ENCODE measurements at places on chromosomes 13 and 19.

DNA sequence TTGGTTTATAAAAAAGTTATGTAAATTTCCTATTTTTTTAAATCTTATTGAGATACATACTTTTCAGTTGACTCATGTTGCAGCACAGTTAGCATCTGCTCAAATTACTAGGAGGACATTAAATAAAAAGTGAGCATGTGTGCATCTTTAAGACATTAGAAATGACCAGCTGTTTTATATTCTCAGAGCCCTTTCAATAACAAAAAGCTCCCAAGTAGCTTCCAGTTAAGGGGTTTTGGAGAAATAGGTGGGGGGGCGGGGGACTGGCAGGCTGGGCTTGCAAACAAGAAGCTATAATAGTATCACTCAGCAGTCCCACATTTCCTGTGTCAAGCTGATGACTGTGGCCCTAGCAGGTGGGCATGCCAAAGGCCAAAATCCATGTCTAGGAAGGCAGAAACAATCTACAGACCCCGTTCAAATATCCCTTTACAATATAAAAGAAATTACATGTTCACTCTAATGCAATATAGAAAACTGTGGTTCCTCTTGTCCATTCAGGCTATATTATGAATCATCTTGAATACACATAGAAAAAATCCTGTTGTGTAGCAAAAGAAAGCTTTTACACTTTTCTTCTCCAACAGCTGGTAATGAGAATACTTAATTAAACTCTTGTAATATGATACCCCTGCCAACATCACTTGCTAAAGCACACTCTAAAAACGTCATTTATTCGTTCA lies 1713.2 kb upstream of the SLC10A2 start:
- DNase-seq, result no peak

DNA sequence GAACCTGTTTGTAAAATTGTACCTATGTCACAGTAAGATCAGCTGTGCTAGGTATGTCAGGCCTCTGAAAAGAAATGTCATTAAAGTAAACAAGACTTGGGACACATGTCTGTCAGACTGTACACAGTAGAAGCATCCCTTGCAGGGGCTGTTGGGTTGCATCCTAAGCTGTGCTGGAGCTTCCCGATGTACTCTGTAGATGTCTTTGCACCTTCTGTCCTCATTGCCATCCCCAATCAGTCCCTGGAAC lies 48.7 kb upstream of the GPR183 start:
- DNase-seq, result no peak

DNA sequence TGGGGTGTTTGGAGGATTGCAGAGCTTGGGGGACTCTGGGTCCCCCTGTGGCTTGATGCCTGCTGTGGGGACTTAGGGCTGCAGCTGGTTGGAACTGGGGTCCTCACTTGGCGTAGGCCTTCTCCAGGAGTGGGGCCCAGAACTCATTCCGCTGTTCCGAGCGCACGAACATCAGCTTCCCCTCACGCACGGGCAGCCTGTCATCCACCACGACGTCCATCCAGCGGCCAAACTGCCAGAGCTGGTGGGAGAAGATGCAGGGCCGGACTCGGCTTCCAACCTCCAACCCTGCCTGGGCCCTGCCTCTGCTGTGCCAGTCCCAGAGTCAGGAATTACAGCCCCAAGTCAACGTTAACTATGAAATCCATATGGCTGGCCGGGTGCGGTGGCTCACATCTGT lies 2.6 kb downstream of the CAPN12 start:
- no peak for DNase-seq

- DNase-seq, result no peak
Observed at GRCh38 chr19:16589917-16590316, 17.7 kb upstream of the SLC35E1 start.

DNA sequence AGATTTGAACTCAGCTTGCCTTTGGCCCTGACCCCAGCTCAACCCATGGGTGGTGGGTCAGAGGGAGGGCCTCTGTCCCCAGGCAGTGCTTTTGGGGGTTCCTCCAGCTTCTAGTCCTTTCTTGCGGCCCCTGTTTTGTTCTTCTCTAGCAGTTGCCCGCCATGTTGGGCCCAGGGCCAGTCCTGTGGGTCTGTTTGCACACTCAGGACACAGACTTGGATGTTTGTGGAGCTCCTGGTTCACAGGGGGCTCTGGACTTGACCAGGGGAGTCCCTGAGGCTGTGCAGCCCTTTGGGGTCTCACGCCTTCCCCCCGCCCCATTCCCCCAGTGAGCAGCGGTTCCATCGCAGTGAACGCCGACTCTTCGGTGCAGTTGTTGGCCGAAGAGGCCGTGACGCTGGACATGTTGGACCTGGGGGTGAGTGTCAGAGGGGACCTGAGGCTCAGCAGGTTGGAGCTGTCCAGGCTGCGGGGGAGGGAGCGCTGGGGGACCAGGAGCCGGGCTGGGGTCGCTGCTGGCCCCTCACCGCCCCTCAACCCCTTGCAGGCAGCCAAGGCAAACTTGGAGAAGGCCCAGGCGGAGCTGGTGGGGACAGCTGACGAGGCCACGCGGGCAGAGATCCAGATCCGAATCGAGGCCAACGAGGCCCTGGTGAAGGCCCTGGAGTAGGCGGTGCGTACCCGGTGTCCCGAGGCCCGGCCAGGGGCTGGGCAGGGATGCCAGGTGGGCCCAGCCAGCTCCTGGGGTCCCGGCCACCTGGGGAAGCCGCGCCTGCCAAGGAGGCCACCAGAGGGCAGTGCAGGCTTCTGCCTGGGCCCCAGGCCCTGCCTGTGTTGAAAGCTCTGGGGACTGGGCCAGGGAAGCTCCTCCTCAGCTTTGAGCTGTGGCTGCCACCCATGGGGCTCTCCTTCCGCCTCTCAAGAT lies 2.5 kb downstream of the ATP5F1D start:
- DNase-seq, result no peak

- no peak for DNase-seq
Observed at GRCh38 chr19:7895565-7895964, 7.3 kb downstream of the LRRC8E start.

DNA sequence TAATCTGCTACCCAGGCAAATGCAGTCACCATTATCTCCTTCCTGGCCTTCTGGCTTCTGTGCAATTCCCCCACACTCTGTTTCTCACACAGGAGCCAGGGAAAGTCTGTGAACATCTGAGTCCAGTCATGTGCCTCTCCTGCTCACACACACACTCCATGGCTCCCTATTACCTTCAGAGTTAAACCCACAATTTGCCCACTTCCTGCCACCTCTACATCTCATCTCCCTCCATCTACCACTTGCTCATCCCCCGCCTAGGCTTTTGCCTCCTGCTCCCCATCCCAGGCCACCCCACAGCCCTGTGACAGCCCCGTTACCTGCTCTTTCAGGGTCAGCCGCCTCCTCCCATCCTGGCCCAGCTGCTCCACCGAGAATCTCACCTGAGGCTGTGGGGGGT lies 13.5 kb downstream of the IL12RB1 start:
- no peak for DNase-seq

DNA sequence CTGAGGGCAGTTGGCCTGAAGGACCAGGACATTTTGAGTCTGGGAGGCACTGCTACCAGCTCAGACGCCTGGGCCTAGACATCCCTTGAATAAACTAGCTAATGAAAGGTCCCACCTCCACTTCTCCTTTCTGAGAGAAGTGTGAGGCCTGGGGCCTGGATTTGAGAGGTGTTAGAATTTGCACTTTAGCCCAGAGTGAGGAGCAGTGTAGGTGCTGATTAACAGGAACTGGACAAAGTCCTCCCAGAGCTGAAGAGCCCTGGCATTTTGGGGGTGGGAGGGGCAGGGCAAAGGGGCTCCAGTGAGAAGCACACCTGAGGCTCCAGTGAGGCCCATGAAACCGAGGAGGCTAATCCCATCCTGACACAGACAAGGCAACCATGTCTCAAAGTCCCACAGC lies 15.2 kb upstream of the SLC1A5 start:
- no peak for DNase-seq

DNA sequence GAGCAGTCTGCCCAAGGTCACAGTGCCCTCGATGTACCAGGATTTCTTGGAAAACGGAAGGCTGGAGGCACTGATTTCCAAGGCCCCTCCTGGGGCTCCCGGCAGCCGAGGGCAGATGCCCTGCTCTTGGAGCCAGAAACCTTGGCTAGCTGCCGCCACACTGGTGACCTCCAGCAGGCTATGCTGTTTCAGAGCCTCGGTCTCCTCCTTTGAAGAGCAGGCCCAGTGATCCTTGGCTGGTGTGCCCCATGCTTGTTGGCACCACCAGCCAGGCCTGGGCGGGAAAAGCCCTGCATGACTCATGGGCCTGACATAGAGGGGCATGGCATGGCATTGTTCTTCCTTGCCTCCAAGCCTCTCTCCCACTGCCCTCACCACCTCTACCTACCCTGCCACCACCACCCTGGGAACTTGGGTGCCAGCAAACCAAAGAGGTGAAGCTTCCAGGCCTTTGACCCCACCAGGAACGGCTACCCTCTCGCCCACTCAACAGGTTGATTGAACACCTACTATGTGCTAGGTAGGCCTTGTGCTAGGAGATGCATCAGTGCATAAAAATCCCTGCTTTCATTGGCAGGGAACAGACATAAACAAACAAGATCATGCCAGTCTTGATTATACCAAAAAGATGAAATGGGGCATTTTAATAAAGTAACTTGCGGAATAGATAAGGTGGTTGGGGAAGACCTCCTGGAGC lies 1.6 kb upstream of the CLEC11A start:
- no peak for DNase-seq

DNA sequence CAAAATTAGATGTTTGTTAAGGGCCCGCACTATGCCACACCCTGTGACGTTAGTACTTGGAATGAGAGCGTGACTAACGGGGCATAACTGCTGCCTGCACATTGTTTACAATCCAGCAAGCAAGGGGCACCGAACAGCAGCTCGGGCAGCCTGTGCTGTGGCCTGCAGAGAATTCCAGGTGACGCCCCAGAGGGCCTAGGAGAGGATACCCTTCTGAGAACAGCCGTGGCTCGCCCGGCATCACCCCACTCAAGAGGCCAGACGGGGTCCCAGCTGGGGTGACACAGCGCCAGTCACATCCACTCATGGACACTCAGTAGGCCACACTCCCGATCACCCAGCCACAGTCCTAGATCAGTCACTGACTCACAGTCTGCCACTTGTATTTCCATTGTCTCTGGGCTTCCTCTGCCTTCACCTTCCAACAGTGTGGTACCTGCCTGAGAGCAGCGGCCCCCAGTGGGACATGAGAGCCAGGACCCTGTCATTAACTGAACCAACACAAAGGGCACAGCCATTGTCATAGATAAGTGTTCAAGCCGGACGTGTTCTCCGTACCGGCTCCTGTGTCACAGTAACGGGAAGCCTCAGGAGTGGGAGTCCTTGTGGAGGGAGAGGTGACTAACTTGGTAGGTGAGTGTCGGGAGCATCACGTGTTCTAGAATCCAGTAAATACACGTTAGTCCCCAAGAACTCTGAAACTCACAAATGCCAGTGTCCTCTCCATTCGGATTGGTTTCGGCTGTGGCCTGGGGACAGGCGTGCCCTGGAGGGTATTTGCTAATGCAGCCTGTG lies 7.5 kb downstream of the ZNF331 start:
- no peak for DNase-seq

DNA sequence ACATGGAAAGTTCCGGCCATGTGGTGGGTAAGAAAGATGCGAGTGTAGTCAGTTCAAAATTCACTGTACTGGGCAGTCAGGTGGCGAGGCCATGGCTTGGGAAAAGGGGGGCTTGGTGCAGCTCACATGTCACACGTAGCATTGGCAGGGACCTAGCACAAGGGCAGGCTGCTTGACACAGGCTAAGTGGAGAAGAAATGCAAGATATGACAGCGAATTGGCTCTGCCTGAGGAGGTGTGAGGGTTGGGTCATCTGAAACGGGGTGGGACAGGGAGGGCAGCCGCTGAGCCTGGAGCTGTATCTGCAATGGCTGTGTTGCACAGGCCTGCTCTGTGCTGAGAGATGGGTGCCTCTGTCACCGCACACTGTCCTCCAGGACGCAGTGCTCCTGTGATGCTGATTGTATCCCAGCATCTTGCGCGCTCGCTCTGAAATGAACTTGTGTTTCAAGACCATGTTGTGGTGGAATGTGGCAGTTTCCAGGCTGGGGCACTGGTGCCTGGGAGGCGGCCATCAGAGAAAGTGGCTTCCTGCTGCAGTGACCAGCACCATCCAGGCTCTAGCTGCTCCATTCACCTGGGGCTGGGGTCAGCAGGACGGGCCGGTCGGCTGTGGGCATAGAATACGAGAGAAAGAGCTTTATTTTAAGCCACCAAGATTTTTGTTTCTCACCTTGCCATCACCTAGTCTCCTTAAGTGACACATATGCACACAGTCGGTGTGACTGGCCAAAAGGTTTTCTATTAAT lies 70.3 kb downstream of the TEX29 start:
- DNase-seq, result no peak

- no peak for DNase-seq
Observed at GRCh38 chr19:44948237-44948636, 2.4 kb downstream of the APOC2 start.

GRCh38 chr13:31909864-31910551 lies 121.6 kb upstream of the FRY start:
- DNase-seq, result no peak

GRCh38 chr13:39789451-39789850 lies 134.0 kb downstream of the COG6 start:
- no peak for DNase-seq

DNA sequence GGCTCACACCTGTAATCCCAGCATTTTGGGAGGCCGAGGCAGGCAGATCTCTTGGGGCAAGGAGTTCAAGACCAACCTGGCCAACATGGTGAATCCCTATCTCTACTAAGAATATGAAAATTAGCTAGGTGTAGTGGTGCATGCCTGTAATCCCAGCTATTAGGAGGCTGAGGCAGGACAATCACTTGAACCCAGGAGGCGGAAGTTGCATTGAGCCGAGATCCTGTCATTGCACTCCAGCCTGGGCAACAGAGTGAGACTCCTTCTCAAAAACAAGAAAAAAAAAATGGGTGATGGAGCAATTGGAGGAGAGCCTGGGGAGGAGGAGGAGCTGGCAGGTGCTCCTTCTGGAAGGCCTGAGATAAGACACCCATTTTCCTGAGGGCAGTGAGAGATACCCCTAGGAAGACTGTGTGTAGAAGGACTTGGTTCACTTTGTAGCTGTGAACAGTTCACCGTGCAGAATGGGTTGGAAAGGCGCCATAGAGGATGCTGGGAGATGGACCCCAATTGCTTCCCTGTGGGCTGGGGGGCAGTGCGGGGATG lies 8.7 kb upstream of the CARM1 start:
- no peak for DNase-seq

DNA sequence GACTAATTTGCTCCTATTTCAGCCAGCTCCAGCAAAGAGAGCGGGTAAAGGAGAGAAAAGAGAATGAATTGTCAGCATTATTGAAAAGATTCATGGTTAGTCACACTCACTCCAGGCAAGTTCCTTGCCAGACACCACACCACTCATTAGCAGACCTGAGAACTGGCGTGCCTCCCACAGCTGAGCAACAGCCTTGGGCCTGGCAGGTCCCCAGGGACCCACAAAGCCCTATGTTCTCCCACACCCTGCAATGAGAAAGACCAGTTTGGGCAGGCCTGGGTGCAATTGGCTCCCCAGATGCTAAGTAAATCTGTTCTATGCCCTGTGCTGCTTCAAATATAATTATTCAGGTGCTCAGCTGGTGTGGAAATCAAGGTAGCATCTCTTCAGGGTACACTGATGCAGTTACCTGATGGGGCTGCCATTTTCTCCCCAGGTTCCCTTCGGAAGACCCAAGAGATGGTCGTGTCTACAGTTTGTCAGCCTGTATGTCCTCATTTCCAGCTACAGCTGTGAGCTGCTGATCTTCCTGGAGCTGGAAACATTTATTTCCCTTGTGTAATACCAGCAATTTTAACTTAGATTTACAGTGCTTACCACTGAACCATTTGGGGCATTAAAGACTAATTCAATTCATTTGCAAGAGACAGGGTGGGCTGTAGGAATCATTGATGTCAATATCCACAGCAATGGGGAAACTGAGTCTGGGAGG lies 405.0 kb downstream of the COG6 start:
- no peak for DNase-seq

Data from NCI-H187 (cell line).